ENCODE measurements at places on chromosomes 5 and 9.
A peak's percentile ranks its signal among the peaks of the same experiment; 100 is the strongest.

- no peak for DNase-seq
These were observed 25.8 kb upstream of the MED10 start for GRCh38 chr5:6404129-6404528.

GRCh38 chr5:139696894-139697658 is 48.9 kb downstream of the CXXC5 start:
- DNase-seq = peak; percentile 55

DNA sequence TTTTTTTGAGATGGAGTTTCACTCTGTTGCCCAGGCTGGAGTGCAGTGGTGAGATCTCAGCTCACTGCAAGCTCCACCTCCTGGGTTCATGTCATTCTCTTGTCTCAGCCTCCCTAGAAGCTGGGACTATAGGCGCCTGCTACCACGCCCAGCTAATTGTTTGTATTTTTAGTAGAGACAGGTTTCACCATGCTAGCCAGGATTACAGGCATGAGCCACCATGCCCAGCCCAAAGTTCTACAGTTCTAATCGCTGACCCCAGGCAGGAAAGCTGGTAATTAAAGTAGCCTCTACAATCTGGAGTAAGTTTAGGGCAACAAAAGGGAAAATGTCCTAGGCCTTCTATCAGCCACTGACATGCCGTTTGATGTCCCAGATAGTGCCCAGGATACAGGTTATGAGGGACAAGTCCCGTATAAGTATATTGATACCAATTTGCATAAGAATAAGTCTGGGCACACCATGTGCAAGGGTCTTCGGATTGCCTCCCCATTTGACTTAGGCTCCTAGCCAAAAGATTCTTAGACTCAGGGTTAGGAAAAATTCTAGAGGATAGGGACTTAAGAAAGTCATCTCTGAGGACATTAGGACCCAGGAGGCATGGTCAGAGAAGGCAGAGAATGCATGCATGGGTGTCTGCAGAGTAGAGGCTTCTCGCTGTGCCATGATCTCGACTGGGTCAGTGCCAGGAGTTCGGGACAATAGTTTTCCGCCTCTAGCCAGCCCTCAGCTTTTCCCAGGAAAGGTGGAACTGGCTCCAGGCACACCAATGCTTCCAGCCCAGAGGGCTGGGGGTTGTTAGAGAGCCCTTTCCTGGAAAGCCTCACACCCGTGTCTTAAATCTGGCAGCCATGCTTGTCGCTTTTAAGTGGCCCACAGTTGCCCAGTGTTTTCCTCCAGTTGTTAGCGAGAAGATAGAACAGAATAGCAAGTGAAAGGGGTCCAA is 1111.1 kb downstream of the TAF11L14 start:
- DNase-seq = peak; percentile 22

DNA sequence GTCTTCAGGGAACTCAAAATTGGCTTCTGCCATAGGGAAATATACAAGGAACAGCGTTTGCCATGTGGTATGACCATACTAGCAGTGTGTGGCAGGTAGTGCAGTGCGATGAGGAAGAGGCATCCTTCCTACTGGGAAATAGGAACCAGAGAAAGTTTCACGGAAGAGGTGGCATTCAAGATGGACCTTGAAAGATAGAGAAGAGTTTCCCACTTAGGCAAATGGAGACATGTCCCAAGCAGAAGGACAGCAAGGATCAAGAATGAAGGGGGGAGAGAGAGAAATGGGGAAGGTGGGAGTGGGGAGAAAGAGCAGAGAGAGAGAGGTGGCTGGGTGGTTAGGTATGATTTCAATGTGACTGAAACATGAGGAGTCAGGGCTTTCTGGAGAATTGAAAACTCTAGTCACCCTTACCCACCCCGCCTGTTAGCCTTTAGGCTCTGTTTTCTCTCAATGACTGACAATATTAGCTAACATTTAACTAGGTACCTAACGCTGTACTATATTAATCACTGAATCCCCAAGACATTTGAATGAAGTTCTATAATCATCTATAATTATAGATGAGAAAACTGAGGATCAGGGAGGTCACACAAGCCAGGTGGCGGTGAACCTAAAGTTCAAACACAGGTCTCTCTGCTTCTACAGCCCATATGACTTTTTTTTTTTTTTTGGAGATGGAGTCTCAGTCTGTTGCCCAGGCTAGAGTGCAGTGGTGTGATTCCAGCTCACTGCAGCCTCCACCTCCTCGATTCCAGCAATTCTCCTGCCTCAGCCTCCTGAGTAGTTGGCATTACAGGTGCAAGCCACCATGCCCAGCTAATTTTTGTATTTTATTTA is 171.3 kb downstream of the NR3C1 start:
- no peak for DNase-seq

- no peak for DNase-seq
These were observed 5.3 kb downstream of the C9orf50 start for GRCh38 chr9:129615407-129616285.

GRCh38 chr5:113902917-113903660 is 389.6 kb downstream of the YTHDC2 start:
- no peak for DNase-seq

GRCh38 chr9:137295238-137295811 is 6.7 kb downstream of the NRARP start:
- DNase-seq = peak; percentile 80

- DNase-seq = no peak
These were observed 12.0 kb downstream of the NIPSNAP3B start for GRCh38 chr9:104775976-104776375.

DNA sequence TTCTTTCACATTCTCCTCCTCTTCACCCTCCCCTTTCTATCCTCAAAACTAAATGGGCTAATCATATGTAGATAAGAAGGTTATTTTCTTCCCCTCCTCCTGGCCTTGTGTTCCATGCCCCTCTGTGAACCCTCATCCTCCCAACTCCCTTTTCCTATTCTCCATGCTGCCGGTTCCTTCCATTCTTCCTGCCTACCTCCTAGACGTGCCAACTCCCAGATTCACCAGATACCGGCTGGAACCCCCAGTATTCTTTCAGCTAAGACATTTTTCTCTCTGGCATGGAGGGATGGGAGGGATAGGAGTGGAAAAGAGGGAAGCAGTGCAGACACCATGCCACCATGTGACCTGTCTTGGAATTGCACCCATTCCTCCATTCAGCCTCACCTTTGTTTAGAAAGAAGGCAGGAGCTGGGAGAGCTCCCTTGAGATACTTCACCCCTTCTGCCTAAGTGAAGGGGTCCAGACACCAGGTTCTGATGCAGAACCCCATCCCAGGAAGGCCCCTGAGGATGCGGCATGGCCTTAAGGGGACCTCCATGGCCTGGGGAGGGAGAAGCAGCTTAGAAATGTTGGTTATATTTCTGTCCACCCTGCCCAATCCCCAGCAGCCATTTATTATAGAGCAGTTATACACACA is 4.8 kb downstream of the DNAJB5 start:
- DNase-seq = no peak

- DNase-seq = no peak
These were observed 22.1 kb upstream of the UGCG start for GRCh38 chr9:111874500-111874899.

GRCh38 chr9:11064909-11065308 is 452.1 kb upstream of the PTPRD start:
- DNase-seq = no peak

DNA sequence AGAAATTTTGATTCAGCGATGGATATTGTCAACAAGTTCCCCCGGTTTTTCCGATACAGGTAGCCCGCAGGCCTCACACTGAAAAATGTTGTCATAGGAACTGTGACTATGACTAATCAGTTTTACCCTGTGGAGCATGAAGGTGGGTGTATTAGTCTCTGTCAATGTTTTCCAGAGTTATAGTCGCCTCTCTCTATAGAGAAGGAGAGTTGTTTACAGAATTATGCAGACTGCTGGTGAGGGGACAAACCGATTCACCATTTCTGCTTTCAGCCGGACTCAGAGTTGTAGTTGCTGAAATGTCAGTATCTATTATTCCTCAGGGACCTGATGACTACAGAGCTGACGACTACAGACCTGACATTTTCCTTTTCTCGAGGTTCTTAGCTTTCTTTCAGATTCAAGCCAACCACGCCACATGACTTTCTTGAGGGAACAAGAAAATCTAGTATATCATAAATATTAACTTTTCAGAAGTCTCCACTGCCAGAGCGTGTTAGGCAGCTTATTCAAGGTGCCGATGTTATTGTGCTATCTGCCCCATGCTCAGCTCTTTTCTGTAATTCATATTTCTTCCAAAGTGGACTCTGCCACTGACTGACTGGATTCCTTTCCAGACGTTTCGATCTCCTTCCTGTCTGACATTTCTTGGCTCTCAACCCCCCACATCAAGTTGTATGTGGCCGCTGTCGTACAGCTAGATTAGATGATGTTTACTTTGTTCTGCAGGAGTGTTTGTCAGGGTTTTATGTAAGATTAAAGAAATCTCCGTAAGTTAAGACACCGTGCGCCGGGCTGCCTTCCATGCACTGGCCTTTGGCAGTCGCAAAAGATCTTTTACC is 178.1 kb downstream of the FGF1 start:
- no peak for DNase-seq

DNA sequence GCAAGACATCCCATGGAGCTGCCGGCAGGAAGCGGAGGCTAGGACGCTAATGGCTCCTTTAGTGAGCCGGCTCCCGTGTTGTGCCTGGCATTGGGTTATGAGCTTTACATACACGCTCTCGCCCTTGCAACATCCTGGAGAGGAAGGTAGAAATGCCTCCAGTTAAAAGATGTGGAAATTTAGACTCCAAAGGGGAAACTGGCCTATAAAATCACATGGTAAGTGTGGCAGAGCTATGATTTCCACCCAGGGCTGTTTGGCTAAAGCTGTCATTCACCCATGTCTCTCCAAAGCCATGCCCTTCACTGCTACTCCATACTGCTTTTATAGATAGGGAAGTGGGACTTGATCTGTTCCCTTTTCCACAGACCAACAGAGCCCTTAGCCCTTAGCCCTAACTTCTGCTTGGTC is 5.2 kb downstream of the GM2A start:
- DNase-seq = no peak

GRCh38 chr5:150645070-150645700 is 4.7 kb downstream of the SYNPO start:
- DNase-seq = no peak

- DNase-seq = no peak
These were observed 265.6 kb downstream of the TLE1 start for GRCh38 chr9:81423589-81424326.

DNA sequence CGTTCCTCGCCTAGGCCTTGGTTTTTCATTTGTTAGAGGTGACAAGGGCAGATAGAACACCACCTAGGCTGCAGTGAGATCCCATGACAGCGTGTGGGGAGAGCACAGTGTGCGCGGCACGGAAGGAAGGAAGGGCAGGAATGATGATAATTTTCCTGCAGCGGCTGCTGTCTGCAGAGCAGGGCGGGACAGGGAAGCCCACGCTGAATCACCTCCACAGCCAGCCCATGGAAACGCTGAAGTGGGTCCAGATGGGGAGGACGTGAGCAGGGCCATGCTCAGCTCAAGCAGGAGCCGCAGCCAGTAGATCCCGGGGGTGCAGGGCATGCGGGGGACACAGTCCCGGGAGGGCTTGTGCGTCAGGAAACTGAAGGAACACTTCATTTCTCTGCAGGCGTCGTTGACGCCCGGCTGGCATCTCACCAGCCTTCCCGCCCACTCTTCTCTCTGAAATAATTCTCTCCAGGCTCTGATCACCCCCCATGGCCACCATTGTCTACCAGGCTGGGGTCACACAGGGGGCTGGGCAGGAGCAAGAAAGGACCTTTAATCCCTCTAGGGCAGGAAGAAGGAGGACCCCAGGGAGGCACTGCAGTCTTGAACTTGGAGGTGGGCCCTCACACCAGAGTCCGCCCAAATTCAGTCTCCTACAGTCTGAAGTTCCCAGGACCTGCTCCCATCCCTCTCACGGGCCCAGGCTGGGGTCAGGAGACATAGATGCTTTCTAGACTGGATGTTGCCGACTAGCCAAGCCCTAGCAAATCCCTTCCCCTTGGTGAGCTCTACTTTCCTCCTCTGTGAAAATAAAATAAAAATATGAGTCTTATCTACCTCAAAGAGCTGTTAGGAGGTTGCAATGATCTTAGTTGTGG is 20.9 kb upstream of the SYNPO start:
- no peak for DNase-seq

GRCh38 chr5:180187767-180188166 is 21.2 kb downstream of the RASGEF1C start:
- DNase-seq = no peak

- no peak for DNase-seq
These were observed 25.9 kb upstream of the PIK3R1 start for GRCh38 chr5:68189613-68190012.

- DNase-seq = no peak
These were observed 129.6 kb downstream of the LURAP1L start for GRCh38 chr9:12904261-12905000.

DNA sequence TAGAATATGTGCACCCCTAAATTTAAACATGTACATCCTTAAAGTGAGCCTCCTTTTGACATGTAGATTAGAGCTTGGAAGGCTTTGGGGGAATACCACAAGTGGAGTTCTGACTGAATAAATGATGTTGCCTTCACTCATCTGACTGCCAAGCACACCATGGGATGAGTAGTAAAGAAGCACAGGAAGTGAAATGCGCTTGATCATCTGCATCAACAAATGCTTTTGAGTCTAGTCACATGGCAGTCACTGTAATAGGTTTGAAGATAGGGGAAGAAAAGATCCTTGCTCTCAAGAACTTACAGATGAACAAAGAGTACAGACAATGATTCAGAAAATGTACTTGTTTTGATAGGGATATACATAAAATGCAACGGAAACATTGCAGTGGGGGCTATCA is 62.0 kb upstream of the STARD4 start:
- no peak for DNase-seq

DNA sequence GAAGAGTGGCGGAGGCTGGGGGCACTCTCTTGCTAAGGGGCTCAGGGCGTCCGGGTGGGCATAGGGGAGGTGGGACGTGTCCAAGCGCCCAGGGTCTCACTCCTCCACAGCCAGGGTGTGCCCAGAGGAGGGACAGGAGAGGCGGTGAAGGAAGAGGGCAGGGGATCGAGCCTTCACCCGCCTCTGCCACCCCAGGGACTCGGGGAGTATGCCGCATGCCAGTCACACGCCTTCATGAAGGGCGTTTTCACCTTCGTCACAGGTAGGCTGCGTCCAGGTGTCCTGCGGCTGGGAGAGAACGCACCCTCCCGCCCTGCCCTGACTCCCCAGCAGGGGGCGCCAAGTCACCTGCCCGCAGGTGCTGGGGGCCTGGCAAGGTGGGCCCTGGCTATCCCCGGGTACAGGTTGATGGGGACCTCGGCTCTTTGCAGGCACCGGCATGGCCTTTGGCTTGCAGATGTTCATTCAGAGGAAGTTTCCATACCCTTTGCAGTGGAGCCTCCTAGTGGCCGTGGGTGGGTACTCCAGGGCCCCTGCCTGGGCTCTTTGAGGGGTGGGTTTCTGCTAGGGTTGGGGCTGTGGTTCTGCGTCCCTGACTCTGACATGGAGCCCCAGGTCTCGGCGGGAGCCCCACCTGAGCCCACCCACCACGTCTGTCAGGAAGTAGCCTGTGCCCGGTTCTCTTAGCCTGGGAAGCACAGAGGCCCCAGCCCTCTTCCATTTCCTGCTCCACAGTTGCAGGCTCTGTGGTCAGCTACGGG is 552 bp downstream of the TMEM141 start:
- DNase-seq = peak; percentile 90
